Smooth muscle cell of the brain vasculature (primary cell): ENCODE measurements at places on chromosomes 3 and 15.

GRCh38 chr15:31869686-31870307, 160.5 kb upstream of the CHRNA7 start:
- no peak for DNase-seq

DNA sequence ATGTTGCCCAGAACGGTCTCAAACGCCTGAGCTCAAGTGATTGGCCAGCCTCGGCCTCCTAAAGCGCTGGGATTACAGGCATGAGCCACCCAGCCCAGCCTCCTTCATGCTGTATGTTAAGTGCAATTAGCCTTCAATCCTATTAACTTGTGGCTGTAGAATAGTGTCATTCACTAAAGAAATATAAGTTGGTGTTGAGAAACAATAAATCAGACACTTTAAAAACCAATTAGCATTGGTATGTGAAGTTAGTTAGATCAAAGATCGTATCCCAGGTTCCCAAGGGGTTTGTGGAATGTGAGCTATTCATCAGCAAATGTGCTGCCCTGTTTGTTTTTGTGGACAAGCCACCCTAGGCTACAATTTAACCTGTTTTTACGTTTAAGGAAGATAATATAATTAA, 11.0 kb upstream of the PIK3CB start:
- DNase-seq = no peak

GRCh38 chr3:55166576-55167555, 239.0 kb upstream of the LRTM1 start:
- DNase-seq = no peak

DNA sequence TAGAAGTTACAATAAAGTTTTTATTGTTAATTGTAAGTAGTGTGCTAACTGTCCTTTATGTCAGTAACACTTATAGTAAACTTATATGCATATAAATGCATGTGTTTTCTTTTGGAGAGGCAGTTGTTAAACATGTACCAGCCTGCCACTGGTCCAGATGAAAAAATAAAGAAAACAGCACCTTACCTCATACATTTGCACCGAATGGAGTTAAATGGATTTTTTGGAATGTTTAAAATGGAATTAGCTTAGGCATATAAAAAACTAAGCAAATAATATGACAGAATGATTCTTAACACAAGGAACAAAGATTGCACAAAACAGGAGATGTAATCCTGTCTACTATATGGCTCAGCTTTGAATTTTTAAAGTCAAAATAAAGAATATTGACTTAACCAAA, 50.2 kb upstream of the ALDH1A3 start:
- no peak for DNase-seq

GRCh38 chr3:174206607-174207192, 652.4 kb upstream of the NAALADL2 start:
- DNase-seq = no peak

DNA sequence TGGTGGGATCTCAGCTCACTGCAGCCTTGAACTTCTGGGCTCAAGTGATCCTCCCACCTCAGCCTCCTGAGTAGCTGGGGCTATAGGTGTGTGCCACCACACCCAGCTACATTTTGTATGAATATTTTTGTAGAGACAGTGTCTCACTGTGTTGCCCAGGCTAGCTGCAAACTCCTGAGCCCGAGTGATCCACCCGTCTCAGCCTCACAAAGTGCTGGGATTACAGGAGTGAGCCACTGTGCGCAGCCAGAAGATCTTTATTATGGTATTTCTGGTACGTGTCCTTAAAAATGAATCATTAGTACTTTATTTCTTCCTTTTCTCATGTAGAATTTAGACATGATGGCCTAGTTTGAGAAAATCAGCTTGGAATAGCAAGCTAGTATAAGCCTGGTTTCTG, 153.3 kb downstream of the BCHE start:
- DNase-seq = no peak

GRCh38 chr3:128152419-128153155, 694 bp upstream of the EEFSEC start:
- DNase-seq = no peak

- DNase-seq = no peak
Measured at GRCh38 chr15:66720206-66721010, 18.4 kb downstream of the SMAD6 start.

DNA sequence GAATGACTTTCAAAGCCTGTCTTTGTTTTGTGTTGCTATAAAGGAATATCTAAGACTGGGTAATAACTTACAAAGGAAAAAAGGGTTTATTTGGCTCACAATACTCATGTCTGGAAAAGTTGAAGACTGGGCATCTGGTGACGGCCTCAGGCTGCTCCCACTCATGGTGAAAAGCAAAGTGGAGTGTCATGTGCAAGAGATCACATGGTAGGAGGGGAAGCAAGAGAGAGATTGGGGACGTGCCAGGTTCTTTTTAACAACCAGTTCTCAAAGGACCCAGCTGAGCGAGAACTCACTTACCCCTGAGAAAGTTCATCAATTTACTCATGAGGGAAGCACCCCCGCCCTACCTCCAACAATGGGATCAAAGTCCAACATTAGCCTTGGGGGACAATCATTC, 929.4 kb downstream of the ROBO1 start:
- no peak for DNase-seq

DNA sequence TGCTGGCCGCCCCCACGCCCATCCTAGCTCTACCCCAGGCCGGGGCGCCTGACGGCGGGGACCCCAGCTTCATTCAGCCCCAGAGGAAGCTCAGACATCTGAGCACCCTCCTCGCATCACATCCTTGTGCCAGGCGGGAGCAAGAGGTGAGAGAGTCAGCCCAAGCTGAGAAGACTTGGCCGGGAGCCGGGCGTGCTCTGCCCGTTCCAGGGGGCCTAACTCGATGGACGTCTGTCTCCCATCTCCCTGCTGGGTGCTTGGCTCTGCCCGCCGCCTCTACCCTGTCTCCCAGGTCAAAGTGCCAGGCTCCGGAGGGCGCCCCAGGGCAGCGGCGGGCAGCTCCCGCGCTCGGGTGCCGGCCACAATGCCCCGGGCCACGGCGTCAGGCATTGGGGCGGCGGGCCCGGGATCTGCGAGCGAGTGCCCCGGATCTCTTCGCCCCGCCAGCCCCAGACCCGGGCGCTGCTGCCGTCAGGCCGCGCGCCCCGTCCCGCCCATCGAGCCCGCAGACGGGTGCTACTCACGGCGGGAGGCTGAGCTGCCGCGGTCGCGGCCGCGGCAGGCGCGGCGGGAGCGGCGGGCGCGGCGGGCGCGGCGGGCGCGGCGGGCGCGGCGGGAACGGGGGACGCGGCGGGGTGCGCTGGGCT, 388 bp downstream of the DAPK2 start:
- no peak for DNase-seq

- no peak for DNase-seq
Measured at GRCh38 chr3:129317848-129318247, 39.2 kb downstream of the HMCES start.

DNA sequence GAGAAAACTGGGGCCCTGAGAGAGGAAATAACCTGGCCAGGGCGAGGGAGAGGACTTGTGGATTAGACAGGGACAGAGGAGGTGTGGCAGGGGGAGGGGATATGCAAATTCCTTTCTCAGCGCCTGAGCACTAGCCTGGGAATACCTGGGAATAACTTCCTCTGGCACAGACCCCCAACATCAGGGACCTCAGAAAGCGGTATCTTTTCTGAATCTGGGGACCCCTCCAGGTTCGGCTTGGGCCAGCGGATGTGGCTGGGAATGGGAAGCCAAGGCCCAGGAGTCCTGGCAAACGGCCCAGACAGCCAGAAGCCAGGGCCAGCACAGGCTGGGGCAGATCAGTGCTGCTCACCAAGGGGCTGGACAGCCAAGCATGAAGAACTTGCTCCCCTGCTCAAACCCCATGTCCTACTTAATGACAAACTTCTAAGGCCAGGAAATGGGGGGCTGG, 9.2 kb upstream of the ACSBG1 start:
- peak; percentile 35 for DNase-seq

DNA sequence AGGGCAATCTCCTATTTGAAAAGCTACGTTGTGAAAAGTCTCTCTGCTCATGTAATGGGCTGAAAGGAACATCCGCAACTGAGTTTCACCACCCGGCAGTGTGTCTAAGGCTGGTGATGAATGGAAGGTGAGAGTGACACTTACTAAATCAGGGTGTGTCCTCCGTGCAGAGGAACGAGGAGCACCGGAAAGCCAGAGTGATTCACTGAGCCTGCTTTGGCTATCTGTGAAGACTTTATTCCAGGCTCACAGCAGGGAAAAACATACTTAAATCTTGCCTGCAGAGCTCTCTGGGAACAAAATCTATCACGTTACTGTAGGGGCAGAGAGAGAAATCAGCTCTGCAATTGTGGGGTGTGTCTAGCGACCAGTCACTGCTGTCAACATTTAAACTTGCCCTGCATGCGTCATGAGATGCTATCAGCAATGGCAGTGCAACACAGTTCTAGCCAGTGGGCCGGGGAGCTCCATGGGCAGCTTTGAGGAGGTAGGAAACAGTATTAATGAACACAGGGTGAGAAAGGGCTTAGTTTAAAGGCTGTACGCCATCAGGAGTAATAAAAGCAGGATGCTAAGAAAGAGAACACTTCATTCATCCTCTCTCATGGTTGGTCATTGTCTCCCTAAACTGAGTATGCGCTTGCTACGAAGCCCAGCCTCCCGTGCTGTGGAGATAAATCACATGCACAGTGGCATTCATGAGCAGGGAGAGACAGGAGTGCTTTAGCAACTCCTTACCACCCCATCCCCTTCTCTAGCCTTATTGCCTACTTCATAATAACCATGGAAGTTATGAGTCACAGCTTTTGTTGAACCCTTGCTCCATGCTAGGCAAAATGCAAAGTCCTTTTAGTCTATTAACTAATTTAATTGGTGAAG, 542.7 kb upstream of the ADAMTS9 start:
- no peak for DNase-seq

DNA sequence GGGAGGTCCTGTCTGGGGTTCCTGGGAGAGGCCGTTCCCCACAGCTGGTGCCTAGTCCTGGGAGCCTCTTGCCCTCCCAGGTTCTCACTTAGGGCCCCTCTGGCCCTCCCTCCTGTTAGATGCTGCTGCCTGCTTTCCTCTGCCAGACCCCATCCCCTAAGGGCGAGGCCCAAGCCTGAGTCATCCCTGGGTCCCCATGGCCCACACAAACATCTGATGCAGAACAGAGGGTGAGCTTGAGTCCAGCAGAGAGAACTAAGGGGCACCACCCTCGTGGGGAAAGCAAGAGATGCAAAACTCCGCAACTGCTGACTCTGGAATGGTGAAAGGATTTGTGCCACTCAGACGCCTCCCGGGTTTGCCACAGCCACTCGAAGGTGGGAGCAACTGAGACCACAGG, 58.8 kb upstream of the TRPM1 start:
- no peak for DNase-seq

GRCh38 chr15:57485869-57486268, 105.8 kb upstream of the MYZAP start:
- DNase-seq = no peak

GRCh38 chr3:11552289-11553264, 91.1 kb downstream of the VGLL4 start:
- no peak for DNase-seq

- DNase-seq = no peak
Measured at GRCh38 chr15:29050870-29051269, 165.1 kb downstream of the APBA2 start.

GRCh38 chr3:48268936-48269561, 28.1 kb downstream of the ZNF589 start:
- no peak for DNase-seq

DNA sequence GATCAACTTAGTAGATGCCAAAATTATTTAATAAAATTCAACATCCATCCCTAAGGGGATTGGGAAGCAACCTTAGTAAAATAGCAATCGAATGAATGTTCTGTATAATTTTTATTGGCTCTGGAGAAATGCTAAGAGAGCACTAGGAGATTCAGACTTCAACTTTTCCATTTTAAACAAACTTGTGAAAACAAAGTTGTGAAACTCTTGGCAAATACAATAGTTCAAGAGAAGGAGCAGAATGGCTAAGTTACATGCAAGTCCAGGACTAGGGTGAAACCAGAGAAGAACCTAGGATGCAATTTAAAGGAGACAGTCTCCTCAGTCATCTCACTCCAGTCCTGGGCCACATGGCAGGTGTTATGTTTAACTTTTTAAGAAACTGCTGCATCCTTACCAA, 16.7 kb upstream of the ZNF280D start:
- no peak for DNase-seq

- DNase-seq = no peak
Measured at GRCh38 chr3:32632533-32633265, 52.3 kb upstream of the CNOT10 start.
